ENCODE measurements at places on chromosomes 7 and 10.
A peak's percentile ranks its signal among the peaks of the same experiment; 100 is the strongest.

GRCh38 chr10:11724938-11725776 is 17.0 kb upstream of the ECHDC3 start:
- no peak for DNase-seq

DNA sequence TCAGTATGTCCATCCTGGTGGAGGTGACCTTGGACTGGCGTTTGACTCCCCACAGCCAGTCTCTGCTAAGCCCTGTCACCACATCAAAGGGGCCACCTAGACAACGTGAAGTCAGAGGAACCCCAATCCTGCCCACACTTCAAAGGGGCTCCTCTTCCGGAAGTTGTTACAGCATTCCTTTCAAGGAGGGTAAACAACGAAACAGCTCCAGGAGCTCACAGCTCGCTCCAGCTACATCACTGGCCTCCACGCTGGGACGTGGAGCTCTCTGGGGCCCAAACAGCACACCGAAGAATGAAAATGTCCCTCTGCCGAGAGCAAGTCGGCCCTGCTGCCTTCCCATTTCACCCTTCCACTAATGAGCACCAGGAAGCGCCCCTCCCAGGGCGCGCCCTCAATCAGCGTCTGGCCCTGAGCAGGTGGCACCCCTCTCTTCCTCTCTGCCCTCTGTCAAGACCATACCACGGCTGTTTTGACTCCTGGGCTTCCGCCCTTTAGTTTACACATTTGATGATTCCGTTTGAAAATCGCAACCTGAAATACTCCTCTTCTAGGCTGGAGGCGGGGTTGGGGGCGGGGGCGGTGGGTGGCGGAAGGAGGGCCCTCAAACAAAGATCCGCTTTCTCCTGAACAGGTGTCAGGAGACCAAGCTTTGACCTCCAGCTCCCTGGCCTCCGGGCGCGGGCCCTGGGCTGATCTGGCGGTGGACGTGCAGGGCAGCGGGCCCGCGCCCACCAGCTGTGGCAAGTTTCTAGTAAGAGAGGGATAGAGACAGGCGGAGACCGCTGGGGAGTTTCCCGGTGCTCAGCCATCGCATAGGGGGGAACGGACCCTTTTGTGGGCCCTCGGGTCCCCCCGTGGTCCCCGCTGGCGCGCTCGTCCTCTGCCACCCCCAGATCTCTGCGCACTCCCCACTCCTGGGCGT is 53.1 kb upstream of the KDM7A start:
- DNase-seq = no peak

DNA sequence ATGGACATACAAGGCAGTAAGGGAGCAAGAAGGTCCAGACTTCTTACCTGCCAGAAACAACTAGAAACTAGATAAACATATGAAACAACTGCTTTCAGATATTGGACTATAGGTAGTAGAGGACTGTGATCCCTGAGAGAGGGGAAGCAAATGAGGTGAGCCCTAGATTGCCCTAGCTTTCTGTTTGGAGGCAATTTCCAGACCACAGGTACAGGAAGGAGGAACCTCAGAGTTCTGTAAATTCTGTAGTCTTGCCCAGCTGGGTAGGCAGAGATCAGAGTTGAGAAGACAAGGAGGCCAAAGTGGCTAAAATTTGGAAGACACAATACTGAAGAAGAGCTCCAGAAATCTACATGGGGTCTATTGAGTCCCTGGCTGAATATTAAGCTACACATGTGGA is 21.0 kb downstream of the CDK6 start:
- no peak for DNase-seq

DNA sequence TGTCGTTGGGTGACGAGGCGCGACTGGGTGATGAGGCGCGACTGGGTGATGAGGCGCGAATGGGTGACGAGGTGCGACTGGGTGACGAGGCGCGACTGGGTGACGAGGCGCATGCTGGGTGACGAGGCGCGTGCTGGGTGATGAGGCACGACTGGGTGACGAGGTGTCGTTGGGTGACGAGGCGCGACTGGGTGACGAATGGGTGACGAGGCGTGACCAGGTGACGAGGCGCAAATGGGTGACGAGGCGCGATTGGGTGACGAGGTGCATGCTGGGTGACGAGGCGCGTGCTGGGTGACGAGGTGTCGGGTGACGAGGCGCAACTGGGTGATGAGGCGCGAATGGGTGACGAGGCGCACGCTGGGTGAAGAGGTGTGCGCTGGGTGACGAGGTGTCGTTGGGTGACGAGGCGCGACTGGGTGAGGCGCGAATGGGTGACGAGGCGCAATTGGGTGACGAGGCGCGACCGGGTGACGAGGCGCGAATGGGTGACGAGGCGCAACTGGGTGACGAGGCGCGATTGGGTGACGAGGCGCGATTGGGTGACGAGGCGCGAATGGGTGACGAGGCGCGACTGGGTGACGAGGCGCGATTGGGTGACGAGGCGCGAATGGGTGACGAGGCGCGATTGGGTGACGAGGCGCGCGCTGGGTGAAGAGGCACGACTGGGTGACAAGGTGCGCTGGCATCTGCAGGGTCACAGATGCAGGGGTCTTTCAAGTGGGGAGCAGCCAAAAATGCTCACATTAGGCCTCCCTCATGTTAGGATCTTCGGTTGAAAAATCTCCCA is 7.9 kb upstream of the NOM1 start:
- no peak for DNase-seq

- no peak for DNase-seq
Observed at GRCh38 chr7:6500691-6501090, 50.6 kb downstream of the GRID2IP start.

DNA sequence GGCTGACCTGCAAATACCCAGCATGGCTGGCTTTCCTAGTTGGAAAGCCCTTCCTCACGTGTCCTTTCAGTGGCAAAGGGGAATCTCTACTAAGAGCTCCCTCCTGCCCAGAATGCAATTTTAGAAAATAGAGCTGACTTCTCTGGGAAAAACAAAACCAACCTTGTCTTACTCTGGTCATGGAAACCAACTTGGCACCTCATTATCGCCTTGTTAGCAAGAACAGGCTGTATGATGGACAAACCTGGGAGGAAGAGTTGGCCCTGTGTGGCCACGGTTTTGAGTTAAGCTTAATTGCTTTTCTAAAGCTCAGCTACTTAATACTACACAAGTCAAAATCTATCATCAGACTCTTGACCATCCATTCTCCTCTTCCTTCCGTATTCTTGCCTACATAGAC is 94.1 kb upstream of the PDCD4 start:
- DNase-seq = no peak

DNA sequence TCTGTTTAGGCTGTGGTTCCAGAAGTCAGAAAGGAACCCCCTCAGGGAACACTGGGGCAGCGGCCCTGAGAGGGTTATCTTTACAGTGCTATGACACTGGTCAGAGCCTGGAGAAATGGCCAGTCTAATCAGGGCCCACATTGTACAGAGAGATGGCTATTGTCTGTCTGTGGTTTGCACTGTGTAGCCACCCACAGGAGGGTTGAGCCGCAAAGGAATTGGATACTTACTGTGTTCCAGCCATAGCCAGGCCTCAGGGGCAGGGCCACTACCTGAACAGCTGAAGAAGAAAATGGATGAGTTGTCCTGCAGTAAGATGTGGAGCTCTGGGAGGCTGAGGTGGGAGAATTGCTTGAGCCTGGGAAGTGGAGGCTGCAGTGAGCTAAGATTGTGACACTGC is 47.5 kb upstream of the PODXL start:
- DNase-seq = no peak

GRCh38 chr10:103716206-103717160 is 138.9 kb downstream of the SH3PXD2A start:
- DNase-seq = no peak

DNA sequence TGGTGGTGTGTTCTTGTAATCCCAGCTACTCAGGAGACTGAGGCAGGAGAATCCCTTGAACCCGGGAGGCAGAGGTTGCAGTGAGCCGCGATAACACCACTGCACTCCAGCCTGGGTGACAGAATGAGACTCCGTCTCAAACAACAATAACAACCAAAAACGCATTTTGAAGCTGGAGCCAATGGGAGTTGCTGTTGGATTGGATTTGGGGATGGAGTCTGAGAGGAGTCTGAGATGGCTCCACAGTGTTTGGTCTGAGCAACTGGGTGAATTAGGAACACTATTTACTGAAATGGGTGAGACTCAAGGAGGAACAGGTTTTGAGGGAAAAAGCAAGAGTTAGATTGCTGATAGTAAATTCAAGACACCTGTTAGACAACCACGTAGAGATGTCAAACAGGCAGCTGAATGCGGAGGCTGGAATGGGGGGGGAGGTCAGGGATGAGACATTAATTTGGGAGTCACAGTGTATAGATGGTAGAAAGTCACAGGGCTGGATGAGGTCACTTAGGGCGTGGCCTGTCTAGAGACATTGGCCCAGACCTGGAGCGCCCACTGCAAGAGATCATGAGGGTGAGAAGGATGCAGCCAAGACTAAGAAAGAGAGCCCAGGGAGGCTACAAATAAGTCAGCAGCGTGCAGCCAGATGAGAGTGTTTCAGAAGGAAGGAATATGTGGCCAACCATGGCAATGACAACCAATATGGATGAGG is 56.4 kb downstream of the CYCS start:
- no peak for DNase-seq

GRCh38 chr7:922334-923107 is 32.0 kb downstream of the ADAP1 start:
- no peak for DNase-seq

- no peak for DNase-seq
Observed at GRCh38 chr7:97479740-97480290, 252.1 kb upstream of the TAC1 start.

DNA sequence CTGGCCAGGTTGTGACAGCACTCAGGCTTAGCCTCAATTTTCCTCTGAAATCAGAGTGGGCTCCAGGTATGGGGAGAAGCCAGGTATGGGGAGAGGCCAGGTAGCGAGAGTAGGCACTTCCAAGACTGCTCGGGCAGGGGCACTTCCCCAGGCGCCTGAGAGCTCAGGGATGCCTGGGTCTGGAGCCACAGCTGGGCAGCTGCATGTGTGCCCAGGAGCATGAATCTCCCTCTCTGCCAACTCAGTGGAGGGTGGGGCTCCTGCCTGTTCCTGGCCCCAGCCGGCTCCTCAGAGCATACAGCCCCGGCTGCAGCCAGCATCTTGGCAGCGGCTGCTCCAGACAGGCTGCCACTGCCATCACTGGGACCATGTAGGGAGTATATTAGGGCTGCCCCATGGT is 313.9 kb downstream of the AUTS2 start:
- no peak for DNase-seq

DNA sequence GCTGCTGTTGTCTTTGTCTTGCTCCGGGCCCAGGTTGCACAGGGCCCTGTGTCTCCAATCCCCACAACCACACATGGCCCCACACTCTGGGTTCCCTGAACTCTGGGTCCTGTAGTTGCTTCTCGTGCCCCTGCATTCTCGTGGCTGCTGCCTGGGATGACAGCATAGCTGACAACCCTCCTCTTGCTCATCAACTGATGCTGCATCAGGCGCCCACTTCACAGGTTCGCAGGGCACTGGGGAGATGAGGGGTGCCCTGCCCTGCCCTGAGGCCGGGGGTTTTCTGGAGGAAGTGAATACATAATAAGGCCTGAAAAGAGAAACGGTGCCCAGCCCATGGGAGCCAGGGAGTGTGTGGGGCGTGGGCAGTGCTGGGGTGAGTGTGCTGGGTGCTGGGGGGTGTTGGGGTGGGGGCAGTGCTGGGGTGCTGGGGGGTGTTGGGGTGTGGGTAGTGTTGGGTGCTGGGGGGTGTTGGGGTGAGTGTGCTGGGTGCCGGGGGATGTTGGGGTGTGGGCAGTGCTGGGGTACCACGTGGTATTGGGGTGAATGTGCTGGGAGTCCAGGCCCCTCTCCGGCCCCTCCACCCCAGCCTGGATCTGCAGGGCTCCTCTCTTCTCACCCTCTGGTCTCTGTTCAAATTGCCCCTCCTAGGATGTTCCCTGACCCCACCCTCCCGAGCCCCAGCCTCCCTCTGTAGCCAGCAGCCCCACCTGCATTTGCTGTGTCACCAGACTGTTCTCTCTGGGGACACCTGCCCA is 2.0 kb upstream of the MTG1 start:
- no peak for DNase-seq

DNA sequence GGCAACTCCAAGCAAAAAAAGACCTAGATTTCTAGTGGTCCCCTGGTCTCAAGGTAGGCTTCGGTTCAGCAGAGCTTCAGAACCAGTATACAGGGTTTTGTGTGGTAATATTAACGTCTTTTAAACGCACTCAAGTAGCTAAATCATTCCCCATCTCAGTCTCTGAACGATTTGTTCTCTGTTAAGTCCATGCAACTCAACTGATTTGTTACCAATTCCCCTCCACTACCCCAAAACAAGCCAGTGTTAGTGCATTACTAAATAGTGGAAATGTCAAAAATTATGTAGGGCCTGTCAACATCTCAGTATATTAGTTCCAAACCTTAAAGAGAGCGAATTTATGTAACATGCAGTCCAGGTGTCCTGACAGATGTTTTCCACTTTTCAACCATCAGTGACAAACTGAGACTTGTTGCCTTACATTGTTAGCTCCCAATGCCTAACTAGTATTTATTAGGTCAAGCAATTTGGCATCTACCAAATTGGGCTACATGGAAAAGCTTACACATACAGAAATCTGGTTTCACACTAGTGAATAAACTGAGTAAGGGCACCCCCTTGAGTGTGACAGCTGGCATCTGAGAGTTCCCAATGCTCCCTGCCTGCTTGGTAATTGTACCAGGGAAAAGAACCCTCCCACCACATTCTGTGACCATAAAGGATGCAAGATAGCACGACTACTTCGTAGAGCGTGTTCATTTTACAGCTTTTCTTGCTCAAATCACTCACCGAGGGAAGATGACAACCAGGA is 12.2 kb downstream of the HNRNPA2B1 start:
- DNase-seq = no peak

GRCh38 chr7:26667514-26668133 is 196.8 kb downstream of the SKAP2 start:
- peak; percentile 97 for DNase-seq

DNA sequence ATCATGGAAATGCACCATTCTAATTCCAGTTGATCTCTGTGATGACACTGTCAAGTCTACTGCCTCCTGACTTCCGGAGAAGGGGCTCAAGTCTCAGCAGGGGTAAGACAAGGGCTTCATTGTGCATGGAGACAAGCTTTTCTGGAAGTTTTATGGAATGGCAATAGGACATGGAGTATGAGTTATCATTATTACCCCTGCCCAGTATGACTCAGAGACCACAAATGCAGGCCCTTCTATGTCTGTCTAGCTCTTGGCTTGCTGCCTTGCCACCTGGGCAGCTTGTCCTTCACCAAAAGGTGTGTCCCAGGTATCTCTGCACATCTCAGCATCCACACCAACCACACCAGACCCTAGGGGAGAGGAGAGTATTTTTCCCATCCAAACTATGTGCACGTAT is 34.9 kb upstream of the KIAA1217 start:
- no peak for DNase-seq

DNA sequence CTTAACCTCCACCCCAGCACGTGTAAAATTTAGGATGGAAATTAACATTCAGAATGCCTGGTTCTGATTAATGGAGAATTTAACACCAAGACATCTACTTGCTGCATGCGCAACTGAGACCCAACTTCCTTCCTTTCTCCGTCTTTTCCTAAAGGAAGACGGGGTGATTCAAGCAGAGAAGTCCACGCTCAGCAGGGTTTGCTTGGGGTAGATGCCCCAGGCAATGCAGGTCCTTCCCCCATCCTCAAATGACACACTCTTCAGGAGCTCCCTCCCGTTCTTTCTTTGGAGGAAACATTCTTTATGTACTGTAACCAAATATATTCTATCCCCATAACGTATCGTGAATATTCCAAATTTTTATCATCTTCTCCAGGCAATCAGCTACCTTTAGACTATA is 47.0 kb downstream of the FAM171A1 start:
- DNase-seq = no peak

Data from NCI-H2029 treated with DMSO at 0.1 percent for 48 hours (cell line).